ENCODE measurements at places on chromosomes 2 and 18. TPM values are rescaled to one million over a fixed set of nuclear protein-coding genes. Genes with fewer than 3 reads are reported as not detected.

LRP1B gene
- total RNA-seq, result not detected

ACTG2 gene
- not detected for total RNA-seq

TFCP2L1 gene
- 0.19 TPM for total RNA-seq

SP5 gene
- not detected for total RNA-seq

CHRNG gene
- not detected for total RNA-seq

KLHL41 gene
- total RNA-seq, result not detected

ARHGAP28 gene
- total RNA-seq, result not detected

MYL12B gene
- total RNA-seq, result 310 TPM

EHD3 gene
- total RNA-seq, result 2.9 TPM

NOP58 gene
- 136 TPM for total RNA-seq

UGT1A4 gene
- total RNA-seq, result not detected

ASB18 gene
- total RNA-seq, result not detected

TCF23 gene
- not detected for total RNA-seq

ANKRD29 gene
- not detected for total RNA-seq

PDE11A gene
- total RNA-seq, result not detected

MTA3 gene
- total RNA-seq, result 18.7 TPM

ROCK1 gene
- total RNA-seq, result 68.1 TPM

DYSF gene
- total RNA-seq, result 23.0 TPM

TDRD15 gene
- 0.07 TPM for total RNA-seq

AFF3 gene
- total RNA-seq, result 1.5 TPM

PKP4 gene
- total RNA-seq, result 54.4 TPM

IL18RAP gene
- 355 TPM for total RNA-seq

DPYSL5 gene
- not detected for total RNA-seq

ATL2 gene
- total RNA-seq, result 69.8 TPM

SCG2 gene
- total RNA-seq, result not detected

TANC1 gene
- 0.21 TPM for total RNA-seq

EN1 gene
- not detected for total RNA-seq

G6PC2 gene
- total RNA-seq, result not detected

LGALSL gene
- 0.31 TPM for total RNA-seq

FRZB gene
- total RNA-seq, result not detected

MCM6 gene
- 75.3 TPM for total RNA-seq

RSAD2 gene
- total RNA-seq, result 2.2 TPM

AGXT gene
- total RNA-seq, result not detected

SH3BP4 gene
- total RNA-seq, result not detected

MAT2A gene
- total RNA-seq, result 246 TPM

SLC35F5 gene
- total RNA-seq, result 27.3 TPM

TNS1 gene
- 2.1 TPM for total RNA-seq

ZC3H15 gene
- 79.4 TPM for total RNA-seq

DYNAP gene
- not detected for total RNA-seq

KHK gene
- total RNA-seq, result 2.5 TPM

ZNF142 gene
- 86.6 TPM for total RNA-seq

CCDC102B gene
- 1.0 TPM for total RNA-seq

FOXI3 gene
- total RNA-seq, result not detected

CIB4 gene
- total RNA-seq, result not detected

RNF152 gene
- total RNA-seq, result 0.73 TPM

FBXO15 gene
- total RNA-seq, result 0.90 TPM

NTSR2 gene
- total RNA-seq, result not detected

C1QL2 gene
- not detected for total RNA-seq
